Stimulated activated CD8-positive, alpha-beta memory T cell treated with anti-CD3 and anti-CD28 coated beads, Interleukin-7, amount 100 ng/mL, for 4 hours (primary cell): ENCODE measurements at places on chromosomes 4 and X.

- DNase-seq: no peak
Measured at GRCh38 chr4:185591679-185592141, 56.4 kb upstream of the PDLIM3 start.

GRCh38 chr4:188778905-188779304 is 639.7 kb downstream of the TRIML1 start:
- no peak for DNase-seq

DNA sequence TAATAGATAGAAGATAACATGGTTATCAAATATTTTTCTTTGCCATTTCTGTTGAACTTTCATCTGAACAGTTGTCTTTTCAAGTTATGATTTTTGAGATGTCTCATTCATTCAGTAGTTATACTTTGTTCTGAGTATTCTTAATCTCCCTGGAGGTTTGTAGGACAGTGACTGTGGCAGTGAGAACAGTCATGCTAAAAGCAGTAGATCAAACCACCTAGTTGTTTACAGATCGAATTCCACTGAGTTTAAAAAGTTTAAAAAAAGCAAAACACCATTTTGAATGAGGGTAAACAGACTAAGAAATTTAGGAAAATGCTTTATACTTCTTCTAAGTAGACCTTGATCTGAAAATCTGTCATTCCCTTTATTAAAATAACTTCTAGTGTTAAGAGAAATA is 107.2 kb downstream of the CEP135 start:
- DNase-seq: no peak

GRCh38 chr4:6878451-6879059 is 31.1 kb upstream of the TBC1D14 start:
- no peak for DNase-seq

DNA sequence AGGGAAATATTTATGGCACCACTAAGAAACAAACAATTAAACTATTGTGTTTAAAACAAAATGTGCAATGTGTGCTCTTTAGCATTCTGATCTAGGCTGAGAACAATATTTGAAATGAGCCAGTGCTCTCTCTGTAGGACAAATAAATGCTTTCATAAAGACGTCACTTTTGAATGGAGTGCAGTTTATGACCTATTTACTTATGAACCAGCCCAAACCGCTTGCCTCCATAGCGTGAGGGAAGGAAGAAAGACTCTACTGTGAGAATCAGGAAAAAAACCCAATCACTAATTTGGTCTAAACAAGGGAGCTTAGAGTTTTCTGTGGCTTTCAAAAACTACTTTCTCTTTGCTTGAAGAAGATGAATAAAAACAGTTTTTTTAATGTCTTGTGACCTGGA is 39.4 kb downstream of the SAT1 start:
- DNase-seq: no peak

- no peak for DNase-seq
Measured at GRCh38 chrX:144801786-144802185, 445.5 kb upstream of the SPANXN1 start.

DNA sequence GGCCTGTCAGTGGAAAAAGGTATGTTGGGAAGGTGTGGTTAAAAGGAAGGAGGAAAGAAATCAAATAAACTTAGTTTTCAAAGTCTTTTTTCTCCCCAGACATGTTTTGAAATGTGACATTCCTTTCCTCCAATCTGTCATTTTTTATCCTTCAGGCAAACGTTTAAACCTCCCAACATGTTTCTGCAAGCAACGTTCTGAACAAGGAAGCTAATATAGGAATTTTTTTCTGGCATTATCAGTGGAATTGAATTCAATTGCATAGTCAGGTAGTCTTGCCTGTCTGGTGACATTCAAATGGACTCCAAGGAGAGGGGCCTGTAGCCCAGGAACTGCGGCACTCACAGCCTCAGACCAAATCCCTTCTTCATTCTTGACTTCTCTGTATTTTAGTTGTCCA is 30.0 kb upstream of the RASSF6 start:
- no peak for DNase-seq

DNA sequence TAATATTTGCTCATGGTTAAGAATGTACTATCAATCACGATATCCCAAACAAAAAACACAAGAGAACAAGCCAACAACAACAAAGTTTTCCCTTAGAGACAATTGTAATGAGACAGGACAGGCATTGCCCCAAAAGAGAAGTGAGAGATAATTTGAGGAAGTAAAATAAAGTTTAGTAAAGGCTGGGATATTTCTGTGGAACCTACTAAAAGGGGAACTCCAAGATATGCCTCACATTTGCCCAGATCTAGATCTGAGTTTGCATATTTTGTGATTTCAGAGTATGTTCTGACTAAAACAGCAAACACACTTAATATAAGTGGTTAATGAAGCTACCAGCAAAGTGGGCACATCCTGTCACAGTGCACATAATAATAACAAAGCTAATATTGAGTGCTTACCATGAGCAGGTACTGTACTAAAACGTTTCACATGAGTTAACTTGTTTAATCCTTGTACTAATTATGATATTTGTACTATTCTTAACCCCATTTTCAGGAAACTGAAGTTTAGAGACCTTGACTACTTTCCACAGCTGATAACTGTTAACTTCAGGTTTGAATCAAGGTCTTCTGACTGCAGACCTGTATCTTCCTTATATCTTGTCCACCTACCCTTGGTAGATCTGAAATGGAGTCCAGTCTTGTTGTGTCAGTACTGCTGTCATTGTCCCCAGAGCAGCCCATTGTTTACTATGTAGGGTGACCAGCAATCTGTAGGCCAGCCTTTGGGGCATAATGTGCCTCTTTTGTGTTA is 26.0 kb upstream of the BMP2K start:
- DNase-seq: no peak

- DNase-seq: no peak
Measured at GRCh38 chr4:145440292-145441007, 41.2 kb upstream of the SMAD1 start.

- DNase-seq: no peak
Measured at GRCh38 chr4:33349376-33349775, 2629.2 kb downstream of the PCDH7 start.

GRCh38 chr4:87580057-87580456 is 28.3 kb upstream of the DSPP start:
- DNase-seq: no peak

- DNase-seq: no peak
Measured at GRCh38 chrX:46398126-46398525, 147.1 kb downstream of the ZNF674 start.

- DNase-seq: no peak
Measured at GRCh38 chrX:16148896-16149295, 18.4 kb upstream of the MAGEB17 start.
